Activated CD8-positive, alpha-beta memory T cell treated with anti-CD3 and anti-CD28 coated beads for 4 hours (primary cell): ENCODE measurements at places on chromosomes 6 and 20.

- no peak for DNase-seq
These were observed 104.6 kb upstream of the EXOC2 start for GRCh38 chr6:797479-798077.

GRCh38 chr6:27758491-27758890 lies 153.7 kb downstream of the OR2B2 start:
- no peak for DNase-seq

DNA sequence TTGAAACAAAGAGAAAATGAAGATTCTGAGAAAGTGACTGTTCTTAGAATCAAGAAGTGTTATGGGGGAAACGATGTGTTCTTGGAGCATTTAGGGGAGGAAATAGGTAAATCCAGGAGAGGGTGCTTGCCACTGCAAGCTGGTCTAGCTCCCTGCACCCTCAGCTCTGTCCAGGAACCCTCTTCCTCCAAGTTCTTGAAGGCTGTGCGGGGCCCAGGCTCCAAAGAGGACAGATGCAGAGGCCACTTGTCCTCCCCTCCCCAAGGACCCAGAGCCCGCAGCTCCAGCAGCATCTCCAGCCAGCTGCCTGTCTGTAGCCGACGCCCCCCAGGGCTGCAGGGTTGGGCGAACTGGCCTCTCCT lies 87.9 kb downstream of the CDC5L start:
- DNase-seq, result no peak

GRCh38 chr20:17614176-17614811 lies 44.4 kb downstream of the DSTN start:
- no peak for DNase-seq

DNA sequence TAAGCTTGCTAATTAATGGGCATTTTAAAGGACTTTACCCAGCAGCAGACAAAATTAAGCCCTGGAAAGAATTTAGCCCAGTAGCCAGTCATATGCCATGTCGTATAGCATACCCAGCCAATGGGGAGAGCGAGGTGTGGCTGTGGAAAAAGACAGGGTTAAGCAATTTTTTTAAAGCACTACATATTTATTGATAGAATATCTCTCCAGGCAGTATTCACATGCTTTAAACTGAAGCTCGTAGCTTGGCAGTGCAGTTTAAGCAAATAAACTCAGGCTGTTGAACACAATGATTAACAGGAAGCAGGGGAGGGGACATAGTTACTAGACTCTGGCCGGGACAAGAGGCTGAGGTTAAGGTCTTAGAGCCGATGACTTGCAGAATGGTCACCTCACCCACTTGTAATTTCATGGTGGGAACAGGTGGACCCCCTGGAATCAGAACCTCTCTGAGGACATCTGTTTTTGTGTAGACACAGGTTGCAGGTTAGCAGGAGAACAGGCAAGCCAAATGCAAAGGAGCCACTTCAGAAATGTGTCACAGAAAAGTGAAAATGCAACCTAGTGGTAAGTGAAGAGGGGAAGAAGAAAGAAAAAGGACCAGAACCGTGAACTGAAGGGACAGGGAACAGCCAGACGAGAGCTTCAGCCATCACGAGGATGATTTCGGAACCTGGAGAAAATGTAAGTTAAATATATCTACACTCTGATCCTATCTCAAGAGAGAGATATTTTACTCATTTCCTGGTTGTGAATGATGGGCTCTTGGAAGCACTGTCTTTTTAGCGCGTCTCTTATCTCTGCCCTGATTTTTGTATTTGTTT lies 7.2 kb downstream of the GCNT2 start:
- no peak for DNase-seq

- no peak for DNase-seq
These were observed 66.8 kb upstream of the MYL9 start for GRCh38 chr20:36474563-36474962.

DNA sequence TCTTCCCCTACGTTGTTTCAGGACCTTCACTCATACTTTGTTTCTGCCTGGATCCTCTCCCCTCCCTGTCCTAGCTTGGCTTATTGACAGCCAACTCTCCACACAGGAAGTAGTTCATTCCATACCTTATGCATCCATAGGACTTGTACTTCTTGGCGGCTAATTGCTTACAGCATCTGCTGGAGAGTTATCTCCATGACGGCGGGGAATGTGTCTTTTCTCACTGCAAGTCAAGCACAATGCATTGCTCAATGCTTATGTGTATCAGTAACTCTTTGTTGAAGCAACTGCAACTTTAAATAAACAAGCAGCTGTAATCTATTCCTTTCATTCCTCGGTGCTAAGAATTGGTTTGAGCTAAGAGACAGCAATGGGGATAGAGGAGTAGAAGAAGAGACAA lies 551.3 kb upstream of the EPHA7 start:
- DNase-seq, result no peak

- no peak for DNase-seq
These were observed 744.1 kb downstream of the DHX35 start for GRCh38 chr20:39706184-39706663.

DNA sequence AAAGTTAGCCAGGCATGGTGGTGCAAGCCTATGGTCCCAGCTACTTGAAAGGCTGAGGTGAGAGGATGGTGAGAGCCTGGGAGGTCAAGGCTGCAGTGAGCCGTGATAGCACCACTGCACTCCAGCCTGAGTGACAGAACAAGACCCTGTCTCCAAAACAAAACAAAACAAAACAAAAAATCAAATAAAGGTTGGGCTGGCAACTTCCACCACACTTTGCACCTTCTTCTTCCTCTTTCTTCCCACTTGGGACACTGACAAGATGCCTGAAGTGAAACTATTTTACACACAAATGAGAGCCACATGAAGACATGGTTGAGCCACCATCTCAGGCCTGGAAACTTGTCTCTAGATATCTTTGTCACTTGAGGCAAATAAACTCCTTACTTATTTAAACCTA lies 53.8 kb upstream of the CCDC28A start:
- DNase-seq, result no peak

GRCh38 chr6:142732790-142733189 lies 212.2 kb downstream of the HIVEP2 start:
- DNase-seq, result no peak

GRCh38 chr6:137846772-137847313 lies 20.2 kb upstream of the TNFAIP3 start:
- no peak for DNase-seq

DNA sequence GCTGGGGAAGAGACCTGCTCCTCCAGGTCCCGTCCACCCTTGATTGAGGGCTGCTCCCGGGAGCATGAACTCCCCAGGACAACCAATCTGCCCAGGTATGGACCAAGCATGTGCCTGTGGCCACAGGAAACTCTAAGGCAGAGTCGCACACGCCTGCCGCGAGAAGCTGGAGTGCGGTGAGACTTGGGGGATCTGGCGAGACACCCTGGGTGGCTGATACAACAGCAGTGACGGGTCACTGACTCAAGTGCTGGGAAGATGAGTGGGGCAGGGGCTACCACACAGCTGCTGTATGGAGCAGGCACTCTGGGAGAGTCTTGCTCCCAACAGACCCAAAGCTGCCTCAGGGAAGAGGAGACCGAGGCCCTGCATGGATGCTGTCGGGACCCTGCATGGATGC lies 40.1 kb downstream of the BFSP1 start:
- DNase-seq, result no peak

GRCh38 chr6:159762681-159763293 lies 942 bp downstream of the ACAT2 start:
- DNase-seq, result no peak

GRCh38 chr6:75446241-75446880 lies 47.2 kb downstream of the FILIP1 start:
- DNase-seq, result no peak

DNA sequence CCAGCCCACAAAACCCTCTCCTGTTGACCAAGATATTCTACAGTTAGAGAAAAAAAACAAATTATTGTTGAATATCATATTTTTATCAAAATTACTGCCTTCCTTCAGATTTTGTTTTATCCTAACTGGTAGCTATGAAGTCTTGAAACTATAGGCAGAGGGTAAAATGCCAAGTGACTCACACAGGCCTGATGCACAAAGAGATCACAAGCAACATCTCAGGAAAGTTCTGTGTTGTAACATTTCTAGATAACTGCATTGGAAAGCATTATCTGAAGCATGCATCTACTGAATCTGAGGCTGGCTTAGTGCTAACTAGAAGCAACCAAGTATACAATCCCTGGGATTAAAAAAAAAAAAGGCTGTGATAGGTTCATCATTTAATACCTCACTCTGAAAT lies 134.2 kb downstream of the PKHD1 start:
- DNase-seq, result no peak

DNA sequence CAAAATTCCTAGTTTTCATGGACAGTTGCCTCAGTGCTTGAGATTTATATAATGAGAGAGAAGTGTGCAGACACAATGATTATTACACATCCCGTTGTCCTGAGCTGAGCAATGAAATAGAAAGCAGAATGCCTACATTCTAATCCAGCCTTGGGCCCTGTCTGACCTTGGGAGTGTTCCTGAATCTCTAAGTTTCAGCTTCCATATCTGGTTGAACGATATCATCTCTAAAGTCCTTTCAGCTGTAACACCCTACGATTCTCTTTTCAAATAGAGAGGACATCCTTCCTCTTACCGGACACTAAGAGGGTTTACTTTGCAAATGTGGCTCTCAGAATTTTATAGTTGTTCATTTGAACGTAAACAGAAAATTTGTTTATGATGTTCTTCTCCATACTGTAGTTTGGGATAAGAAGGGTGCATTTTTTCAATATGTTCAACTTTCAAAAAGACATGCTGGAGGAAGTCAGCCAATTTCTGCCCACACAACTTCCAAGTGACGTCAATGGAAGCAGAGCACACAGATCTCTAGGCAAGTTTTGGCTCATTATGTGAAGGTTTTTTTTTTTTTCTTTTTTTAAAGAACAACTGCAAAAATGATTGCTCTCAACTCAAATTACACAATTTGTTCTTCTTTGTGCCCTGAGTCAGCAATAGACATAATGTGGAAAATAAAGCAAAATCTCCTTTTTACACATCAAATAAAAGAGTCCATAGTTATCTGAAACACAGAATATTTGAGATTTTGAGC lies 50.4 kb downstream of the PDE7B start:
- DNase-seq, result no peak

DNA sequence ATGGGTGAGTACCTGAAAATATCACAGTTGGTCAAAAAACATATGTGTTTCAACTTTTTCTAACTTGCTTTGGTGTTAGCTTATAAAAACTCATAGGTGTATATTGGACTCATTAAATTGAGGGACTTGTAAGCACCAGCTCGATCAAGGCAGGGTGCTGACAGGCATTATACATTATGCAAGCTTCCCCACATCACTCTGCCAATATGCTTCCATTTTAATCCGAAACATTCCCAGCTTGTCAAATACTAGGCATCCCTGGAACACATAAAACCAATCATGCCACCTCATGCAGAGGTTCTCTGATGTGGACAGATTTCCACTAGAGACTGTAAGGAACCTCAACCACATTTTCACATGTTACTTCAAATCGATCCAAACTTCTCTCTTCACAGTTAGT lies 187.3 kb upstream of the NT5E start:
- no peak for DNase-seq

DNA sequence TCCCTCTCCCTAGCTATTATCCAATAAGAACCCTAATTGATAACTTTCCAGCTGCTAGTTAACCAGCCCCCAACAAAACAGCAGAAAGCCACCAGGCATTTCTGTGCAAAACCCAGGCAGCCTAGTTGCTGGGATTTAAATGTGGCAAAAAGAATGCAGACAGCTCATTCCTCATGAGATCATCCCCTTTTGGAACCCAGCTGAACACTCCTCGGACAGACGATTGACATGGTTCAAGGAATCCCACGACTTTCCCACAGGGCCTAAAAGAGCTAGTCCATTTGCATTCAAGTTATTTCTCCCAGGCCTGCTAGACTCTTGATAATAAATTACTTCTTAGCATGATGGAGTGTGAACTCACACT lies 24.0 kb downstream of the JAG1 start:
- no peak for DNase-seq

DNA sequence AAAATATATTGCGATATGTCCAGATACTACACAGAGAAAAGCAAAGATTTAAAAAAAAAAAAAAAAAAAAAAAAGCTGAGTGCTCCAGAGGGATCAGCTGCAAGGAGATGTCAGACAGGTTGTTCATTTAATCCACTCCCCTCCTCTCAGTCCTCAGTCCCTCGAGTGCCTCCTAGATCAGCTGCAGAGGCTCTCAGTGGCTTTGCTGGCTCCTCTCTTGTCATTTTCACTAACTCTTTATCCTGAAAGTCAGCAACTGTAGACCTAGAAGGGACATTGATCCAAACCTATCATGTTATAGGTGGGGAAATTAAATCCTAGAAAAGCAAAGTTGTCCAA lies 61.6 kb downstream of the KIAA0319 start:
- DNase-seq, result no peak

- no peak for DNase-seq
These were observed 1106.4 kb upstream of the CITED2 start for GRCh38 chr6:140480852-140481251.

DNA sequence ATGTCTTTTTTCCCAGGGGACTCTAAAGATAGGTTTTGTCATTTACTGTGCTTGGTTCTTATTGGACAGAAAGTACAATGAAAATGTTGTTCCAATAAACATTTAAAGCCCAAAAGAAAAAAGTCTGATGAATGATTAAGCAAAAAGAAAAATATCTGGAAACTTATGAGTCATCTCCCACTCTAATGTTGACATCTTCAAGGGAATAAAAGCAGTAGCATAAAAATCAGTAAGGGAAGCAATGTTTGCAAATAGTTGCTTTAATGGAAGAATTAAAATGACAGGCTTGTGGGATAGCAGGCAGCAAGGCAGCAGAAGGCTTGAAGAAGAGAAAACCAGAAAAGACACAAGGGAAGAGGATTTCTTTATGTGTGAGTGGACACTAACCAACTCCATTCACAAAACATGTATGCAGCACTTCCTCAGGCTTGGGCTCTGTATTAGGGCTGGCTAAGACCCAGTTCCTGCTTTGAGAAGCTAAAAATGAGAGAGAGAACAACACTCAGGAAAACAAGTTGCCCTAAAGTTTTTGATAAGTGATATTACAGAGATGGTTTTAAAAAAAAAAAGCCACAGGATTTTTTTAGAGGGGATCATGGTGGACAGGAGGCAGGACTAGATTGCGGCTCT lies 263.2 kb upstream of the NT5E start:
- DNase-seq, result no peak

- DNase-seq, result no peak
These were observed at the start of gene FUT9 for GRCh38 chr6:96015518-96016333. FUT9 (plus strand) TSS chr6:96015974; CDS start chr6:96203156, 187,182 bp downstream.
